ENCODE measurements at places on chromosomes 2 and 18. TPM values are rescaled to one million over a fixed set of nuclear protein-coding genes. Genes with fewer than 3 reads are reported as not detected.

- H3K27me3 ChIP-seq, result no peaks in the 10 kb centered on the region
- H3K36me3 ChIP-seq, result no peaks in the 10 kb centered on the region
- no peak for DNase-seq
- H3K27ac ChIP-seq, result no peak overlapping the region
- no peak overlapping the region for H3K4me3 ChIP-seq
- no peaks in the 10 kb centered on the region for H3K4me1 ChIP-seq
Measured at GRCh38 chr18:30234755-30235154, 807.8 kb downstream of the DSC3 start.

DNA sequence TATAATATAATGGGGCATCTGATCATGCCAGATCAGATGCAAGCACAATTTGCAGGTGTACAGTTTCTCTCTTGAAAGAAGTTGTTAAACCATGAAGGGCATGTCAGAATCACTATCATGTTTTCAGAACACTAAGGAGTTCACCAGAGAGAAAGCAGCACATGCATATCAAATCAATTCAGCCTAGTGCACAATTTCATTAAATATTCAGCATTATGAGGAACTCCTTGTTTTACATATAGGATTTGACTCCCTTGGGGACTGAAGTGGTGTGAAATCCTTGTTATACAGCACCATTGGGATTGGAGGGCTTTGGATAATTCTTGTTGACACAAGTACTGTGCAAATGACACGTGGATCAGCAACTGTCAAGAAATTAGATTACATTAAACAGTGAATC is 562.1 kb upstream of the KLHL29 start:
- no peak overlapping the region for H3K27ac ChIP-seq
- no peak for DNase-seq
- H3K27me3 ChIP-seq, result no peaks in the 10 kb centered on the region
- no peak overlapping the region for H3K4me3 ChIP-seq
- no peaks in the 10 kb centered on the region for H3K36me3 ChIP-seq
- H3K4me1 ChIP-seq, result no peaks in the 10 kb centered on the region

- DNase-seq, result no peak
- H3K4me3 ChIP-seq, result no peak overlapping the region
- H3K36me3 ChIP-seq, result no peaks in the 10 kb centered on the region
- no peaks in the 10 kb centered on the region for H3K4me1 ChIP-seq
Measured at GRCh38 chr2:18993756-18994338, 364.6 kb downstream of the OSR1 start.

DNA sequence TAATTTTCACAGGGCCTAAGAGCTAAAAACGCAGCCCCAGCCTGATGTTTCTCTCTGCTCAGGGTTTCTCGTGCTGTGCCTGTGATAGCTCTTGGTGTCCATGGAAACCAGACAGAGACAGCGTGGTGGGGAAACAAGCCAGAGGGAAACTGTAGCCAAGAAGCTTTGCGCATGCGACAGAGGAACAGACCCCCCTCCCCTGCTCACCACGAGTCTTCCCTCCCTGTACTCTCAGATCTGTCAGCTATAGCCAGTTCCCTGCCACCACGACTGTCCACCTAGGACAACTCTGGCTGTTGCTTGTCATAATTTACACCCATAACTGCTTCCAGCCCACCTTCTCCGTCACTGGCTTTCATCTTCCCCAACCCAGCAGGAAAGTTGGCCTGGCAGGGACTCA is 13.2 kb upstream of the DNAJC27 start:
- no peak overlapping the region for H3K4me3 ChIP-seq
- DNase-seq, result no peak
- H3K4me1 ChIP-seq, result no peaks in the 10 kb centered on the region

- no peak overlapping the region for H3K4me3 ChIP-seq
- H3K36me3 ChIP-seq, result no peaks in the 10 kb centered on the region
- H3K27me3 ChIP-seq, result peaks cover 11% of the 10 kb centered on the region
Measured at GRCh38 chr2:492178-492577, 185.0 kb downstream of the TMEM18 start.

Gene CCL20
- 72.0 TPM for total RNA-seq

Gene C2orf74
- total RNA-seq, result 14.7 TPM

Gene NTSR2
- total RNA-seq, result not detected

Measured in activated CD4-positive, alpha-beta memory T cell treated with anti-CD3 and anti-CD28 coated beads for 36 hours (primary cell).